ENCODE measurements at places on chromosomes 1 and 21.

DNA sequence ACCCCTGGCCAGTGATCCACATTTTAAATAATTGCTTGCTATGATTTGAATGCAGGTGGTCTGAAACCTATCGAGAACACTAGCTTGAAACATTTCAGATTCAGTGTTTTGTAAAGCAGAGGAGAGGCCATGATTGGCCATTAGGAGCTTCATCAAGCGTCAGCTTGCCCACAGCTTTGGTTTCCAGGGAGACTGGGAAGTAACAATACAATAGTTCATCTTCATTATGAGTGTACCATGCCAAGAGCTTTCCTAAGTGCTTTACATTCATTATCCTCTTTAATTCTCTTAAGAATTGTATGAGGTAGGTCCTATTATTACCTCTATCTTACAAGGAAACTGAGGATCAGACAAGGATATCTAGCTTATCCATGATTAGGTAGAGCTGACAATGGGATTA, 27.7 kb upstream of the ATP5PO start:
- H3K27me3 ChIP-seq, result no peaks in the 10 kb centered on the region
- H3K27ac ChIP-seq, result peak overlapping the region; percentile 25
- no peak for DNase-seq
- H3K4me1 ChIP-seq, result peaks cover 70% of the 10 kb centered on the region

DNA sequence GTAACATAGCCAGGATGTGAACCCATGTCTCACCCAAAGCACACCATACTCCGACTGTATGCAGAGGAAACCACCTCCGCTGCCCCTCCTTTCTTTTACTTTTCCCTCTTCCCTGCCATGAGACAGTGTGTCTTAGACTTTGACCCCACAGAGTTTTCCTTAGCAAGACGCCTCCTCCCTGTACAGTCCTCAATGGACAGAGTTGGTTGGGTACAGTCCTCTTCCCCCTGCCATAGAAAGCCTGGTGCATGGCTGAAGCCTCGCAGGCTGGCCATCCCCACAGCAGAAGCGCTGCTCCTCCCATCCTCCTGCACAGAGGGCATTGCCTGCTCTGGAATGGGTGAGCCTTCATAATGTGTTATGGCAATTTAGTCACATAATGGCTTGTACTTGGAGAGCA, 127.9 kb downstream of the PLPP3 start:
- no peaks in the 10 kb centered on the region for H3K4me1 ChIP-seq
- peaks cover 8% of the 10 kb centered on the region for H3K27me3 ChIP-seq
- H3K4me3 ChIP-seq, result no peak overlapping the region
- no peak for DNase-seq
- no peaks in the 10 kb centered on the region for H3K36me3 ChIP-seq

- peaks cover 10% of the 10 kb centered on the region for H3K27me3 ChIP-seq
- H3K36me3 ChIP-seq, result no peaks in the 10 kb centered on the region
- no peak overlapping the region for H3K4me3 ChIP-seq
Observed at GRCh38 chr1:38052750-38053415, 6.3 kb upstream of the POU3F1 start.

- no peak overlapping the region for H3K27ac ChIP-seq
- no peak for DNase-seq
- no peaks in the 10 kb centered on the region for H3K27me3 ChIP-seq
- H3K4me3 ChIP-seq, result no peak overlapping the region
- H3K4me1 ChIP-seq, result no peaks in the 10 kb centered on the region
- peaks cover 7% of the 10 kb centered on the region for H3K36me3 ChIP-seq
Observed at GRCh38 chr1:163168053-163168452, 34.7 kb downstream of the RGS5 start.

- no peak overlapping the region for H3K27ac ChIP-seq
- H3K27me3 ChIP-seq, result no peaks in the 10 kb centered on the region
- peaks cover 3% of the 10 kb centered on the region for H3K36me3 ChIP-seq
- no peak overlapping the region for H3K4me3 ChIP-seq
- DNase-seq, result no peak
Observed at GRCh38 chr1:189121941-189122340, 1355.7 kb downstream of the BRINP3 start.

- DNase-seq, result no peak
- peaks cover 5% of the 10 kb centered on the region for H3K4me1 ChIP-seq
Observed at GRCh38 chr1:31151402-31151801, 85.9 kb upstream of the PUM1 start.

- H3K36me3 ChIP-seq, result no peaks in the 10 kb centered on the region
- H3K4me1 ChIP-seq, result no peaks in the 10 kb centered on the region
- no peak overlapping the region for H3K27ac ChIP-seq
- no peak overlapping the region for H3K4me3 ChIP-seq
- H3K27me3 ChIP-seq, result no peaks in the 10 kb centered on the region
Observed at GRCh38 chr1:93608187-93609109, 73.2 kb downstream of the BCAR3 start.

DNA sequence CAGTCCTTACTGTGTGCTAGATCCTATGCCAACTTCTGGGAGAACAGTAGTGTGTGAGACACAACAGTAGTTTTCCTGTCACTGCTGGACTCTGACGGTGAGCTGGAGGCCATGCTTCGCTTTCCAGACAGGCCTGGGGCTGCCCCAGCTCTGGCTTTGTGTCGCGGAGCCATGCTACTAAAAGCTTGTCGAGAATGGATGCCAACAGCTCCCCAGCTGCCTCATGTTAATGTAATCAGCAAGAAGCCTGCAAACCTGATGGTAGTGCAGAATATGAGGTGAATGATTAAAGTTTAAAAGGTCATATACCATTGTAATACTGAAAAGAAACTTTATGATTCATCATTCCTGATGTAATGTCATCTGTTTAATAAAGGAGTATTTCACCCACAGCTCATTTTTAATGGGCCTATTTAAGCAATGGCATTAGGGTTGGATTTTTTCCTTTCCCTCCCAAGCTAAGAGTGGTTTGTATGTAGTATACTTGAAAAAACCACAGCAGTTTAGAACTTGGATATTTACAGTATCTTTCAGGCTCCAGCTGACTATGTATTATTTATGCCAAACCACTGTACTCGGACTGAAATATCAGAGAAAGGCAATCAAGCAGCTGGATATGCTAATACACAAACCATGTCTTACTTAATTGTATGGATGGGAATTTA, 343.0 kb downstream of the NUF2 start:
- no peaks in the 10 kb centered on the region for H3K27me3 ChIP-seq
- no peak overlapping the region for H3K4me3 ChIP-seq
- no peak overlapping the region for H3K27ac ChIP-seq
- H3K4me1 ChIP-seq, result no peaks in the 10 kb centered on the region
- no peaks in the 10 kb centered on the region for H3K36me3 ChIP-seq

- H3K4me3 ChIP-seq, result no peak overlapping the region
- peaks cover 66% of the 10 kb centered on the region for H3K36me3 ChIP-seq
- no peak overlapping the region for H3K27ac ChIP-seq
- H3K4me1 ChIP-seq, result peaks cover 5% of the 10 kb centered on the region
- H3K27me3 ChIP-seq, result no peaks in the 10 kb centered on the region
- DNase-seq, result no peak
Observed at GRCh38 chr1:19625291-19625937, 18.7 kb upstream of the NBL1 start.

DNA sequence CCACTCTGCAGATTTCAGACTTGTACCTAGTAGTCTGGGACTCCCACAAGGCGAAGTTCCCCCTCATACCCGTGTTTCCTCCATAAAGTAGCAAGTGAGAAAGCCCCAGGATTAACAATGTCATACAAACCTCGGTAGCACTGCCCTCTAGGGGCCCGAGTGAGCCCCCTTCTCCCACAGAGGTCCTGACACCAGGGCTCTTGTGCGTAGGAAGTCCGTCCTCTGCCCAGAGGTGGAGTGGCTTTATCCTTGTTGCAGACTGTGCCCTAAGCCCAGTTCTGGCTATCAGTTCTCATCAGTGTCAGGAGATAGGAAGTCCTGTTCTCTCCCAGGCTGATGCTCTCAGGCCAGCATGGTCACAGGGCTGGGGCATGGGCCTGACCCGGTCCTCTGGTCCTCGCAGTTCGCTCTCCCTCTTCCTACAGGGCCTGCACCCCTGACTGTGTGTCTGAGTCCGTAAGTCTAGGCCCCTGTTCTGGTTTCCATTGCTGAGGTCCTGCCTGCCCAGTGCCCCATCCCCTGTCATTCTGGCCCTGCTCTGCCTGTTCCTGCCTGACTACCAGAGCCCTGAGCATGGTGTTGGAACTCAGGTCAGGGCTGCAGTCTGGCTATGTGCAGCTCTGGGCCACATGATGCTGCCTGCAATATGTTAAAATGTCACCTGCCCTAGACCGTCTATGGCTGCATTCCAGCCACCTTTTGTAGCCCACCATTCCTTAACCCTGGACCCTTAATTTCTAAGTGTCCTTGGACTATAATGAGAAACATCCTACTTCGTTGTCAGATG, 285.6 kb downstream of the ASTN1 start:
- no peak for DNase-seq
- H3K27ac ChIP-seq, result no peak overlapping the region
- no peak overlapping the region for H3K4me3 ChIP-seq

DNA sequence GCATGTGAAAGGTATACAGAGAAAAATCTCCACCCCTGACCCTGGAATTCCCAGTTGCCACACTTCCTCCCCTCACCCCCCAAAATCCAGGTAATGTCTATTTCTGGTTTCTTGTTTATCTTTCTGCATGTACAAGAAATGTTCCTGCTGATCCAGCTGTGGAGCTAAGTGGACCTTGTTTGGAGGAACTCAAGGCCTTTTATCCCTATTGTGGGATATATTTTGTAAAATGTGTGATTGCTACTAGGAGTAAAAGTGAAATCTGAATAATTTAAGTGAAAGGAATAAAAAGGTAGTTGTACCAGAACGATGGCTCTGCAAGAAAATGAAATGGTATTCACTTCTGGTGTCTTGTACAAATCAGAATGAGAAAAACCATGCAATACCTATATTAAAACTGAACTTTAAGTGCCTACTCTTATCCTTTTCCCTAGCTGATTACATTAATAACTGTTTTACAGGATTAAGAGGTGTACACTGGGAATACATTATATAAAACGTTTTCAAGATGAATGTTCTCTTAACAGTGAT, 3.0 kb downstream of the SPEN start:
- no peaks in the 10 kb centered on the region for H3K27me3 ChIP-seq
- peak overlapping the region; percentile 99 for H3K4me3 ChIP-seq
- no peaks in the 10 kb centered on the region for H3K36me3 ChIP-seq
- H3K27ac ChIP-seq, result peak overlapping the region; percentile 94

GRCh38 chr1:220119043-220119512, 25.1 kb downstream of the IARS2 start:
- H3K4me3 ChIP-seq, result no peak overlapping the region
- peaks cover 2% of the 10 kb centered on the region for H3K4me1 ChIP-seq
